ENCODE measurements at places on chromosomes 16 and 17.

GRCh38 chr17:76382351-76382802 lies 2.0 kb upstream of the SPHK1 start:
- no peak for DNase-seq

DNA sequence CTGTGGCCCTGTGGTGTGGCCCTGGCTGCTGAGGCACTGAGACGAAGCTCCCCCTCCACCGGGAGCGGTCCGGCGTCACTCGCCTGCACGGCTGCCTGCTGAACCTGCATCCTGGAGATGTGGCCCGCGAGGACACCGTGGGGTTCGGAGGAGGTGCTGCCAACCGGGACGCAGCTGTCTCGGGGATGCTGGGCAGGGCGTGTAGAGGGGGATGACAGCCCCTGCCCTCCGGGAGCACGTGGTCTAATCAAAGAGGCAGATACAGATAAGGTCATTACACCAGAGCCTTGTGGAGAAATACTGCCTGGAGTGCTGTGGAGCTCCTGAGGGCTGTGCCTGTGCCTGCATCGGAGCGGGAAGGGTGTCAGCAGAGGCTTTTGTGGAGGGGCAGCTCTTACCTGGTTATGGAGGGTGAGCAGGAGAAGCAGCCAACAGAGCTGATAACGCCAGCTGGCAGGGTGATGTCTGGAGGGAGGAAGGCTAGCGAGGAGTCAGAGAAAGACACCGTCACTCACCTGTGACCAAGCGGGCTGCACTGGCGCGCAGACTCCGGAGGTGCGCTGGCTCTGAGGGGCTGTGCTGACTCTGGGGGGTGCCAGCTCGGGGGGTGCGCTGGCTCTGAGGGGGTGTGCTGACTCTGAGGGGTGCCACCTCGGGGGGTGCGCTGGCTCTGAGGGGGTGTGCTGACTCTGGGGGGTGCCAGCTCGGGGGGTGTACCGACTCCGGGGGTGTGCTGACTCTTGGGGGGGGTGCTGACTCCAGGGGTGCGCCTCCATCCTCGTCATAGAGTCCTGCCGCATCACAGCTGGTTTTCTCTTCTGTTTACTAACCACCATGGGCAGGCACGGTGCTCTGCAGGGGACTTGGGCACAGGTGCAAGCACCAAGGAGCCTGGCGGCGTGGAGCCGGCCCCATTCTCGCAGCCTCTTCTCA lies 104.7 kb upstream of the CHMP6 start:
- no peak for DNase-seq

- DNase-seq: no peak
Observed at GRCh38 chr16:70726892-70727361, 41.1 kb upstream of the MTSS2 start.

DNA sequence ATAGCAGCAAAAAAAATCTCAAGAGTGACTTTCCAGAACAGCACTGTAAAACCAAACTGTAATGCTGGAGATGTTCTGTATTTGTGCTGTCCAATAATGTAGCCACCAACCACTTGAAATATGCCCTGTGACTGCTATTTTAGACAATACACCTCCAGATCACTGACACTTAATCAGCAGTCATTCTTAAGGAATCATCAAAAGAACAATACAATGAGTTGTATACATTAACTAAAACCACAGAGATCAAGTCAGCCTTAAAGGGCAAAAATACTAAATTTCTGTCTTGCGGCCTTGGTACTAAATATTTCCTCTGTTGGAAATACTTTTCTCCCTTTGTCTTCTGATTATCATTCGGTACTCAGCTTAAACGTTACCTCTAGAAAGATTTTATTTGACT lies 33.6 kb upstream of the ANKFY1 start:
- no peak for DNase-seq

GRCh38 chr16:76459111-76459510 lies 181.9 kb downstream of the CNTNAP4 start:
- DNase-seq: no peak

DNA sequence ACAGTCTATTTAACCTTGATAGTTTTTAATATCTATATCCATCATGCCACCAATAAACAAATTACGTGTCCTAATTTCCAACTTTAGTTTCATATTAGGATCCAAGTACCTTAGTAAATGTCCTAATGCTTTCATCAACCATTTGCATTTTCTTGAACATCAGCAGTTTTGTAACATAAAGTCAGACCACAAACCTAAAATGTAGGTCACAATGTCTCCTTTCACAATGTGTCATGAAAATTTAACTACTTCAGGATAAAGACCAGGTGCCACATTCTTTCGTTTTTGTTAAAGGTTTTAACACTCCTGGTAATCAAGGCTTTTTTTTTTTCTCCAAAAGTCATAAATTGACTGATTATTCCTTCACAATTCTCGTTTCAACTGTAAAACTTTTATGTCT lies 310.7 kb upstream of the PMFBP1 start:
- DNase-seq: no peak

- peak; percentile 63 for DNase-seq
Observed at GRCh38 chr17:57288773-57289121, 32.4 kb downstream of the MSI2 start.

DNA sequence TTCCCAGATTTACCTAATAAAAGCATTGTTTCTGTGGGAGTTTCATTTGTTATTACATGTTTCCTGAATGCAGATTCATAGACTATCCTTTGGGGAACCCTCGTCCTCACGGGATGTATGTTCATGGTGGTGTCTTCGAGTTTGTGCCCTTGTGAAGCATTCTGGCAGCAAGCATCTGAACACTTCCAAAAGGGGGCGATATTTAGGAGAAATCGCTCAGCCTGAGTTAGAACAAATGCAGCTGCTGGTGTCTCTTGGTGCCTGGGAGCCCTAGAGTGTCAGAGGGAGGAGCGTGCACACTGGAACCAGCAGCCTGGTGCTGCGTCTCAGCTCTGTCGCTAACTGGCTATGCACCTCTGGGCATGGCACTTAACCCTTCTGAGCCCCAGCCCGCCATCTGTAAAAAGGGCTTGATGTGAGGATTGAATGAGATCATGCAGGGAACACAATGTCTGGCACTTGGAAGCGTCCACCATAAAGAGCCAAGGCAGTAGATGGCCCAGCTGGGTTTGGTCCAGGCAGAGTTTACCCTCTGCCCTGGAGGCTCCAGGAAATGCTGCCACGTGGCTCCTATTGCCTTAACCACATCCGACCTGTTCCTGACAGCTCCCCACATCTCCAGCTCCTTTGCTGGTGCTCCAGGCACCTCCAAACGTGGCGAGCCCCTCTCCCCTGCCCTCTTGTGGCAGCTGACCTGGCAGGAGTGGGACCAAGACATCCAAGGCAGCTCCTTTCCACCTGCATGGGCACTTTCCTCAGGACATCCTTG lies 25.0 kb upstream of the C16orf78 start:
- no peak for DNase-seq

GRCh38 chr16:49350265-49351095 lies 23.1 kb upstream of the C16orf78 start:
- DNase-seq: peak; percentile 18

GRCh38 chr16:87392821-87393679 lies 914 bp downstream of the MAP1LC3B start:
- no peak for DNase-seq

GRCh38 chr17:78970834-78971755 lies 8.6 kb downstream of the LGALS3BP start:
- DNase-seq: peak; percentile 63

DNA sequence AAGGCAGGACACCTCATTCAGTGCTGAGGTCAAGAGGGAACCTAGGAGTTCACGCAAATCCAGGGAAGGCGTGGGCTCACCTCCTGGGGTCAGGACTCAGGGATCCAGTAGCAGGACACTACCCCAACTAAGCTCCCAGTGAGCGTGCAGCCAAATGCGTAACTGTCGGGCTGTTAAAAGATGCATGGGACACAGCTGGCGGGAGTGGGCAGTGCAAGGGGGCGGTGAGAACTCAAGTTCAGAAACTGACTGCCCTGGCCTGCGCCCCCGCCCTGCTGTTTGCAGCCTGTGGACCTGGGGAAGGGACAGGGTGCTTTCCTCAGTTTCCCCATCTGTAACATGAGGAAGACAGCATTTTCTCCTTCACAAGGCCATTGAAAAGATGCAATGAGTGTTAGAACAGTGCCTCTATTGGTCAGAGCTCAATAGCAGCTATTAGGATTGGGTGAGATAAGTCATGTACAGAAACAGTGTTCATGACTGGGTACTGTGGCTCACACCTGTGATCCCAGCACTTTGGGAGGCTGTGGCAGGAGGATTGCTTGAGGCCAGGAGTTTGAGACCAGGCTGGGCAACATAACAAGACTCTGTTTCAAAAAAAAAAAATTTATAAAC lies 20.2 kb downstream of the CDIPT start:
- DNase-seq: no peak
